ENCODE measurements at places on chromosomes 3 and 15. TPM values are rescaled to one million over a fixed set of nuclear protein-coding genes. Genes with fewer than 3 reads are reported as not detected.

DNA sequence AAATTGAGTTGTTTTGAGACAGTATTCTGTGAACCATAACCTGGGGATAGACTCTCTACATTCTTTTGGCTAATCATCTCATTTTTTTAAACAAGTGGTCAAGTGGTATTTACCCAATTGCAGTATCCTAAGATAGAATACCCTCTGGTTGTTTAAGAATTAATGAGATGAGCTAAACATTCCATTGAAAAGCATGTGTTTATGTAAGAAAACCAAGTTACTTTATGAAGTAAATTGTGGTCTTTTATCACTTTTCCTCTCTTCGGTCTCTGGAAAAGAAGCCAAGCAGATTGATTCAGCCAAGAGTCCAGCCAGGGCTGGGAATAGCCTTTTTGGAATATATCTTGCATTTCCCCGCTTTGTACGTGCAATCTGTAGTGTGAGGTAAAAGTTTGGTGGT is 185.7 kb upstream of the TOPAZ1 start:
- no peak for DNase-seq

DNA sequence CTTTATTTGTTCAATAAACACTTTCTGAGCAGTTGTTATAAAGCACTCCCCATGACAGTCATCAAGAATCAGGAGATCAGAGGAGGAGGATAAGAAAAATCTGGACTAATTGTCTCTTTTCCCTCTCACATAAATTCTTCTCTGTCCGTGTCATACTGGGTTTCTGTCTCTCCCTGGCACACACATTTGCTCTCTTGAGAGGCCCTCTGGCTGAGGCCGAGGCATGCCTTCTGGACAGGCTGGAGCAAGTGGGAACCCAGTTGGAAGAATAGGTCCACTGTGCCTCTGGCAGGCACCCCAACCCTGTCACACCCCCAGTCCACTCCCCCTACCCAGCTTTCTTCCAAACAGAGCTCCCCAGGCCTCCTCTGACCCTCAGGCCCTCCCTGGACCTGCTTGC is 315.8 kb downstream of the UACA start:
- DNase-seq: no peak

DNA sequence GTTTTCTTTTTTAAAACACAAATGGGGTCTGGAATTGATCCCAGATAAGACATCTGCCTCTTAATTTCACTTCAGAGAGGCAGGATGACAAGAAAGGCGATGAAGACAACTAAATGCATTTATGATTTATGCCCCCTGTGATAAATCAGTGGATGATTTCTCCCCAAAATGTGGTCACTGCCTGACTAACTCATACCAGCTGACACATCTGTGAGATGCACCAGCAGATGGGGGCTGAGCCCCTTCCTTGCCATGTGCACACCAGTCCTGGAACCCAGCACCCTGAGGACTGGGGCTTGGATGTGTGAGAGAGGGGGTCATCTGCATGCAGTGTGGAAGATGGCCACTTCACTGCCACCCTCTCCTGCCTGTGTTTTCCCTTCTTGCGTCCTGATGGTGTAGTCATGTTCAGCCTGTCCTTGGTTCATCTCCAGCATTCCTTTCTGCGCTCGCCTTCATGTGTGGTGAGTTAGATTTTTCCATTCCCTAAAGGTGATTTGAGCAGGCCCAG is 264.3 kb downstream of the LRTM1 start:
- DNase-seq: no peak

- no peak for DNase-seq
Observed at GRCh38 chr3:144167634-144168033, 196.0 kb downstream of the DIPK2A start.

DNA sequence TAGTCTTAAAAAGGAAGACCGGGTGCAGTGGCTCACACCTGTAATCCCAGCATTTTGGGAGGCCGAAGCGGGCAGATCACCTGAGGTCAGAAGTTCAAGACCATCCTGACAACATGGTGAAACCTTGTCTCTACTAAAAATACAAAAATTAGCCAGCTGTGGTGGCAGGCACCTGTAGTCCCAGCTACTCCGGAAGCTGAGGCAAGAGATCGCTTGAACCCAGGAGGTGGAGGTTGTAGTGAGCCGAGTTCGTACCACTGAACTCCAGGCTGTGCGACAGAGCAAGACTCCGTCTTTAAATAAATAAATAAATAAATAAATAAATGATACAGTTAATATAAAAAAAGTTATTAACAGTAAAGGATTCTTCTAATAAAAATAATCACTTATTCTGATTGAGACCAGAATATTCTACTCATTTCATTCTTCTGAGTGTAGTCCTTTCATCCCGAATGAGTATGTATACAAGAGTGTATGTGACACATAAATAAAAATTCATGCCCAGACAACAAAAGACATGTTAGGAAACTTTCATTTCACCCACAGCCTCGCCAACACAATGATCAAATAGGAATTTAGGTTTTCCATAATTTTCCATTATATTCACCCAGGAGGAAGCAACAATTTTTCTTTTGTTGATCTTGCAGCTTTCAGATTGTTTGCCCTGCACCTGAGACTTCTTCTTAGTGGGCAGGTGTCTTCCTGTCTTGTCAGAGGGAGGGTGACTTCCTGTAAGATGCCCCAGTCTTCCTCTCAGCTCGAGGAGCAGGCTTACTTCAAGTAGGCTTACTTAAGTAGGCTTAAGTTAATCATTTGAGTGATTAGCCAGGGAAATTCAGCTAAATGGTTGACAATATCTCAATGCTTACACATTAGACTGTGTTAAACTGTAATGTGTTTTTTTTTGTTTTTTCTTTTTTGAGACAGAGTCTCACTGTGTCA is 7.8 kb upstream of the NUP210 start:
- DNase-seq: no peak

- no peak for DNase-seq
Observed at GRCh38 chr3:39000008-39000450, 51.7 kb downstream of the SCN11A start.

Gene KBTBD13
- not detected for total RNA-seq

- DNase-seq: no peak
Observed at GRCh38 chr3:141575879-141576743, 89.3 kb downstream of the RASA2 start.

DNA sequence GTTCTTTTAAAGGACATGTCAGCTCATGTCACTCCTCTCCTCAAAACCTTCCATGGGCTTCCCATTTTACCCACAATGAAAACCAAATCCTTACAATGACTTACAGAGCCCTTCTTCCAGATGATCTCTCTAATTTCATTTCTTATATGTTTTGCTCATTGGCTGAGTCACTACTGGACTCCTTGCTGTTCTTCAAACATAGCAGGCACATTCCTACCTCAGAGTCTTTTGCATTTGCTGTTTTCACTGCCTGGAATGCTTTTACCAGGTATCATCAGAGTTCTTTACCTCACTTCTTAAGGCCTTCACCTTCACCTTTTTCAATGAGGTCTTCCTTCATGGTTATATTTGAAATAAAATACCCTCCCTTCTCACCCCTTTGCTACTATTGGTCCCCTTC is 57.3 kb downstream of the NECTIN3 start:
- no peak for DNase-seq

Gene CYP19A1
- 1.5 TPM for total RNA-seq

GRCh38 chr15:43779016-43779415 is 2.2 kb upstream of the ELL3 start:
- DNase-seq: no peak

DNA sequence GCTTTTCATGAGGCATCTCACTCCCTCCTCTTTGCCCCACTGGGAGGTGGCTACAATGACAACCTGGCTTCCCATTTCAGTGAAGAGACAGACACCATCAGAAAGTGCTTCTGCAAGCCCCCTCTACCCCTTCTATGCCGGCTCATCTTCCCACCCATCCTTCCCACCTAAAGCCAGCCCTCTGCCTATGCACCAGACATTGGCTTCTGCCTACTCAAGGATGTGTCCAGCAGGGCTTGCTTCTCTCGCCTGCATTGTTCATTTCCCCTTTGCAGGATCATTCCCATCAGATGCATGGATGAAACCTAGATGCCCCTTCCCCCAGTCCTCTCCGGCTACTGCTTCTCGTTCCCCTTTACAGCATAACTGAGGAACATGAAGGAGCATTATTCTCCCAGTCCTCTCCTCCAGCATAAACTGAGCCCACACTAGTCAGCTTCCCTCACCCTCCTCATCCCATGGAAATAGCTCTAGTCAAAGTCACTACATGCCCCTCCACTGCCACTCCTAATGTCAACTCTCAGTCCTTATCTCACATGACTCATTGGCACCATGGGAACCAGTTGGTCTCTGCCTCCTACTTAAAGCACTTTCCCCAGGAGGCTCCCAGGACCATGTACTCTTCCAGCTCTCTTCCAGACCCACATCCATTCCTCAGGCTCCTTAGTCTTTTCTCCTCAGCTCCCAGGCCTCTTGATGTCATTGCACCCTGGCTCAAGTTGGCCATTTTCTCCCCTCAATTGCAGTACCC is 47.9 kb downstream of the TM2D3 start:
- DNase-seq: no peak
